ENCODE measurements at places on chromosomes 16 and 17. TPM values are rescaled to one million over a fixed set of nuclear protein-coding genes. Genes with fewer than 3 reads are reported as not detected.

- DNase-seq = no peak
These were observed 95.9 kb downstream of the ABCC1 start for GRCh38 chr16:16045296-16045695.

DNA sequence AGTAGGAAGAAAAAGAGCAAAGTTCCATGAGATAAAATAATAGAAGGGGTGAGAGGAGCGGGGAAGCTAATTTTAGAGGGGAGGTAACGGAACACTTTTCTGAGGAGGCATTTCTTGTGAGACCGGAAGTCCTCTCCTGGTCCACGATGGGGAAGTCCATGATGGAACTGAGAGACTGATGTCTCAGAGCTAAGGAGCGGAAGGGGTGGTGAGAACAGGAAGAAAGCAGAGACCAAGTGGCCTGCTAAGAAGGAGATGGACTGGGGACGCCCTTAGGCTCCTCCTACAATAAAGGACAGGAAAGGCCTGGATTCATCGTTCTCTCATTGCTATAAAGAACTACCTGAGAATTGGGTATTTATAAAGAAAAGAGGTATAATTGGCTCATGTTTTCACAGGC lies 59.4 kb downstream of the ADAMTS18 start:
- no peak for DNase-seq

DNA sequence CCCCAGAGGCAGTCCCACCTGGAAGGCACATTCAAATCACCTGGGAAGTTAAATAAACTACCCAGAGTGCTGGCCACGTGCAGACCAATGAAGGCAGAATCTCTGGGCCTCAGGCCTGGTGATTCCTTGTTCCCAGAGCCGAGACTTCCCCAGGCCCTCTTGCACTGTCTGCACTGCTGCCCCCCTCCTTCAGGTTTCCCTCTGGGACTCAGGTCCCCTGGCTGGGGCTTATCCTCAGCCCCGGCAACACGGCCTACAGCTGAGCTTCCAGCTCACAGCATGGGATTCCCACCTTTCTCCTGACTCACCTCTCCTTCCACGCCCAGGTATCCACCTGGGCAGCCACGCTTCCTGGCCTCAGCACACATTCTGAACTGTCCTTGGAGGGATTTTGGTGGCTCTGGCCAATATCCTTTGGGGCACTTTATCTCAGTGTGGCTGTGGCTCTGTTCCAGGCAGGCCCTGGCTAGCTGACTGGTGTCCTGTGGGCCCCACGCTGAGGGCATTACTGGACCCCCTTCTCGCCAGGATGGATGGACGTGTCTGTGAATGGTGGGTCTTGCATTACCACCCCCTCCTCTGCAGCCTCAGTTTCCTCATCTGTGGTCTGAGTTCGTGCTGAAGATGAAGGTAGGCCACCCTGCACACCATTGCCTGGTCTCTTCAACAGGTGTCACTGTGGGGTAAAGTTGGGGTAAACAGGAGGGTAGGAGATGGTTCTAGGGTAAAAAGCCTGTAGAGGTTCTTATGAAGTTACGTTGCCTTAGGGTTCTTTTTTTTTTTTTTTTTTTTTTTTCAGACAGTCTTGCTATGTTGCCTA lies 165.7 kb downstream of the IRF8 start:
- DNase-seq = no peak

DNA sequence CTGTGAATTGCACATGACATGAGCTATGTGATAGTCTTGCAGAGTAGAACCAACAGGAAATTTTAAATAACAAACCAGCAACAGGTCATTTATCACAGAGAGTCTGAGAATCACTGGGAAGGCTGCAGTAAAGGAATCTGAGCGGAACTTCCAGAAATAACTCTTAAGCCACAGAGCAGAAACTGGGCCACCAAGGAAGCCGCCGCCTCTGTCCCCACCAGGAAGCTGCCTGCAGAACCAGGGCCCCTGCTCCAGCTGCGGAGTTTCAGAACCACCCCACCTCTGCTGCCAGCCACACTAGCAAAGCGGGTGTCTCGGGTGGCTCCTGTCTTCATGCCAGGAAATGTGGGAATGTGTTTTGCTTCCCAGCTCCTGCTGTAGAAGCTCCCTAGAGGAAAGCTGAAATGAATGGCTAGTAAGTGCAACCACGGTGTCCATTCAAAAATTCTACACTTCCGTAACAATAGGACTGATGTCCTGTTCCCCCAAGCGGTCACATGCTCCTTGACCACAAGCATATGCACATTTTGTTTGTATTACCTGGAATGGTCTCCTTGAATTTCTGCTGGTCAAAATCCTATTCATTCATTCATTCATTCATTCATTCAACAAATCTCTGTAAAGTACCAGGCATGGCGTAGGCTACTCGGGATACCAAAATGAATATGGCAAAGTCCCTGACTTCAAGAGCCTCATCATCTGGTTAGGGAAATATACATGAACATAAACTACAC lies 7.7 kb upstream of the ITPRIPL2 start:
- no peak for DNase-seq

DNA sequence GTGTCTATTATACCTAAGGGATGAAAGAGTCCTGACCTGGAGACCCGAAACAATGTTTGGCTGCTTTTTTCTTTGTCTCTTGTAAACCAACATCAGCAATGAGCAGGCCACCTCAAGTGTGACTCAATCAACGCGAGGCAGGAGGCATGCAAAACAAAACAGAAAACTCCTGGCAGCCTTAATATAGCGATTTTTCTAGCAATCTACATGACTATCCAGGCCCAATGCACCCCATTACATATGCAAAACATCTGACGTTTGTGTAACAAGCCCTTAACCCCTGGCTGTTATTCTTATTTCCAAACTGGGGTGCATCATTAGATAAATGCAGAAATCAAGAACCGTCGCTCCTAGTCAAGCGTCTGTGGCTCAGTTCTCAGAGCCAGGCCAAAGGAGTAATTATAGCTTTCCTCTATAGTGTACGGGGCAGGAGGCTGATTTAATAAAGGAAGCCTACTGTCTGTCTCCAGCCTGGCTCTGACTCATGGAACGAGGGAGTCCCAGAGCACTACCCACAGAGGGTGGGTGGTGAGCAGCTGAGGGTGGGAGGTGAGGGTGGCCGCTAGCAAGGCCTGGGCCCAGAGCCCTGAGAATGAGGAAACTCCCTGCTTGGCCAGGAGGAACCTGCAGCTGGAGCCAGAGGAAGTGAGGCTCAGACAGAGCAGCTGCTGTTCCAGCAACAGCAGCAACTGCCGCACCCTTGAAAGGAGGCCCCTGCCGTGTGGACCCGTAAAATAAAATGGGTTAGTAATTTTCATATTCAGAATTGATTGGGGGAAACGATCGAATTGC lies 43.9 kb downstream of the CHD9 start:
- DNase-seq = peak; percentile 68

DNA sequence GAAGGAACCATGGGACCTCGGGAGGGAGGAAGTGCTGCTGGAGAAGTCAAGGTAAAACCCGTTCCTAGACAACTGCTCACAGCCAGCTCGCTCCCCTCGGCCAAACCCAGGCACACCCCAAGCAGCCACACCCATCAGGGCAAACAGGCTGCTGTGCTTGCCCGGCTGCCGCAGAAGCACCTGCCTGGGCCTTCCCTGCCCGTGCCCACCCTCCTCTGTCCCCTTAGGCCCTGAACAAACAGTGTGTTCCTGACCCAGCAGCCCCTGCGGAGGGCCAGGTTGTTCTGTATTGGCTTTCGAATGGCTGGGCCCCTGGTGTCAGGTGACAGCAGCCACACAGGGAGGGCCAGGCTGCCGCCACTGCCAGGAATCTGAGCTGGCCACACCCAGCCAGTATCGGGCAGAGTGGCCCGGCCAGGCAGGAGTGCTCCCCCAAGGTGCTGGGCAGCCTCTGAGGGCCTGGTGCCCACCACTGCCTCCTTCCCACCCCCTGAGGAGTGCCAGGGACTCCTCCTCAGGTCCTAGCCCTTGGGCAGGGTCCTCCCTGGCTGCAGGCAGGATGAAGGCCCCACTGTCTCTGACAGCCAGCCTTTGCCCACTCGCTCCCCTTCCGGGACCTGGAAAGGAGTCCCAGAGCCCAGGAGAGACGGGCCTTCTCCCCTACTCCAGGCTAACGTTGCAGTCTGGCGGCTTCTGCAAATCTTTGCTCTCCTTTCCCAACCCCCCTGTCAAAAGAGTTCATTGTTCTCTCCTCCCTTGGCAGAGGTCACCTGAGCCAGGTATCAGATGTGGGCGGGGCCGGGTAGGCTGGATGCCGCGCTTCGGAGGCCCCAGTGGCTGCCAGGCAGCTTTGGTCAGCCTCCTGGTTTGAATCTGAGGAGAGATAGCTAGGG lies 24.0 kb downstream of the LLGL2 start:
- no peak for DNase-seq

DNA sequence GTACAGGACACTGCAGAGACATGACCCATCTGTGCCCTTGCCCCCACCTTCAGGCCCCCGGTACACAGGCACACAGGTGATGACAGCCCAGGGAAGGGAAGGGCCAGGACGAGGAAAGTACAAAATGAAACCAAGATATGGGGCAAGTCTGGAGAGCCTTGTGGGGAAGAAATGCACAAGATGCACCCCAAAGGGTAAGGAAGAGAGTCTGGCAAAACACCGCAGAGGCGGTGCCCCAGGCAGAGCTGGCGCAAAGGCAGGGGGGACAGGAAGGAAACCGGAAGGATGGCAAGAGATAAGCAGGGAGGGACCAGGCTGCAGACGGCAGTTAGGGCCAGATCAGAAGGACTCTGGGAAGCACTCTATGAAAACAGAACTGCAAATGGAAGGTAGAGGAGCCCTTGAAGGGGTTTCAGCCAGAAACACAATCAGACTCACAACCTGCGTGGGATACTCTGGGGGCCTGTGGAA lies 81.4 kb downstream of the SLC39A11 start:
- no peak for DNase-seq

GRCh38 chr17:49899191-49899485 lies 51.3 kb upstream of the TAC4 start:
- DNase-seq = no peak

DNA sequence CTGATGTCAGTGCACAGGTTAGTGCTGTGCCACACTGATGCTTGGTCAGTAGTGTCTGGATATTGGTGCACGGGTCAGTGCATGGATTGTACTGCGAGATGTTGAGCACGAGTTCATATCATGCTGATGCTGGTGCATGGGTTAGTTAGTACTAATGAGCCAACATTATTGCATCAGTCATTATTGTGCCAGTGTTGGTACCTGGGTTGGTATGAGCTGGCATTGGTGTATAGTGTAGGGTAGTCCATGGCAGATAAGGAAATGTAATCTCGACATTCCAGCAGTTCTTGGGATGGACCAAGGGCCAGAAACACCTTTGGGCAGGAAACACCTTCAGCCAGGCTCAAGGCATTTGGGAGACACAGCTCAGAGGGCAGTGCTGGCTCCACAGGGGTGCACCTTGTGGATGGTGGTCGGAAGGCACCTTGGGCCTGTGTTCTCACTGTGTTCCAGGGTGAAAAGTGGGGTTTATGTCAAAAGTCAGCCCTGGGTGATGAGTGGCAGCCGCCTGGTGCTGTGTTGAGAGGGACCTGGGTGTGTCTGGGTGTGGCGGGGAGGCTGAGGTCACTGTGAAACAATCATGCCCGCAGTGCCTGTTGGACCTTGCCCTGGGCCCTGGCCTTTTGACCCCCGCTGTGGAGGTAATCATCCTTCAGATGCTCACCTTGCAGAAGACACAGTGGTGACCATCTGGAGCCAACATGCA lies 100.7 kb upstream of the ZNF469 start:
- DNase-seq = no peak

DNA sequence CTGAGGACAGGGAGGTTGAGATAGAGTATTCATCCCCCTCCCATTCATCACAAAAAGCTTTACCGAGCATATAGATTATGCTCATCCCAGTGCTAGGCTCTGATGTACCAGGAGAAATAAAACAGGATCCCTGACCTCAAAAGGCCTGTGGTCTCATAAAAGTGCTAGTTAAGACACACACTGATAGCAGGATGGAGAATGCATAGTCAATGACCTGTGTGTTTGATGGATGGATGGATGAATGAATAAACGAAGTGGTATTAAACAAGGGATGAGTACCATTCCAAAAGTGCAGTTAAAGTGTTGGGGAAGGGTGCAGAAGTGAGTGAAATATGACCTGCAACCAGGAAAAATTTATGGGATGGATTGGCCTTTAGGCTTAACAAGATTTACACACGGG lies 133.9 kb upstream of the NUDT7 start:
- DNase-seq = no peak

DNA sequence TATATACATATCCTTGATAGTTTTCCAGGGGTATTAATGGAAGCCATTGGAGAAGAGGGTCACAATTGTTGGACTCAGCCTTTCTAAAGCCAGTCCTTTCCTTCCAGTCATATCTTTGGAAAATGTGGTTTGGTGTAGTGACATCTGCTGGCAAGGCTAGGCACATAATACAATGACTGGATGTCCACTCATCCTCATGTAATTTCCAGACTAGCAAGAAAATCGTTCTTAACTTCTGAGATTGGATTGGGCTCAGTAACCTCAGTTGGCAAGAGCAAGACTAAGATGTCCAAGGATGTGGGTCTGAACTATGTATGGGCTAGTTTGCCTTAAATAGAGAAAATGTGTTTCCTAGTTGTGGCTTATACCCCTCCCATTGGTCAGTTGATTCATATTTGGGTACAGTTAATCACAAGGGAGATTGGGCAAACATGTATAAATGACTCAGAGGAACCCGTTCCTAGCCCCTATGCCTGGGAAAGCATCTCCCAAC lies 8.7 kb upstream of the KAT7 start:
- DNase-seq = no peak

- no peak for DNase-seq
These were observed 2.4 kb upstream of the RHBDF1 start for GRCh38 chr16:74747-75334.

GRCh38 chr16:535446-536405 lies 8.2 kb downstream of the CAPN15 start:
- no peak for DNase-seq

DNA sequence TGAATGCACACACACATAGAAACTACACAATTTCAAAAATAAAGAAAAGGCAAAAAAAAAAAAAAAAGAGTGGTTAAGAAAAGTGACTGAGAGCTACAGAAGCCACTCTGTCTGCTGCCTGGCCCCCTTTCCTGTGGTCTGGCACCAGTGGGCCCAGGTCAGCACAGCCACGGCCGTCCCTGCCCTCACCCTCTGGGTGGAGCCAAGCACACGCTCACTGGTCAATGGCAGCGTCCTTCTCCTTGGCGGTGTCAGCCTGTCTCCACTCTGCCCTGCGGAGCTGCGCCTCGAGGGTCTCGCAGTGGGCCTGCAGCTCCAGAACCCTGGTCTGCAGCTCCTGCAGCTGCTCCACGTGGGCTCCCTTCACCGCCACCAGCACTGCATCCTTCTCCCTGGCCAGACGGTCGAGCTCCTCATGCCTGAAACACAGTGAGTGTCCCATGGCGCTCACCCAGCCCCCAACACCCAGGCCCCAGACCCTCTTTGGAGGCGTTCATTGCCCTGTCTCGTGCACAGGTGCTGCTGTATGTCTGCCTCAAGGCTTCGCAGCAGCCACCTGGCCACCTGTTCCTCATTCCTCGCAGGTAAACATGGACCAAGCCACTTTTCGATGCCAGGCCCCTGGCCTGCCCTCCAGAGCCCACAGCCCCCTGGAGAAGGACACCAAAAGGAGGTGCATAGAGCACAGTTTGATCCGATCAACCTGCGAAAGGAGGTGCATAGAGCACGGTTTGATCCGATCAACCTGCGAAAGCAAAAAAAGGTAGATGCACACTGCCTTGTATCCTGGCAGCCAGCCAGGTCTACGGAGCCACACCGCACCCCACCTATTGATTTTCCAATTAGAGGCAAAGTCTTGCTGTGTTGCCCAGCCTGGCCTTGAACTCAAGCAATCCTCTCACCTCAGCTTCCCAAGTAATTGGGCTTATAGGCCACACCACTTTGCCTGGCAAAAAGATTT lies 24.4 kb downstream of the CCDC57 start:
- no peak for DNase-seq

Gene DUSP14
- total RNA-seq = 14.7 TPM

Gene SCARF1
- total RNA-seq = 23.1 TPM

Gene CRHR1
- not detected for total RNA-seq

Gene SETD6
- total RNA-seq = 42.0 TPM

Gene EMP2
- total RNA-seq = 72.1 TPM

Gene CACNG1
- total RNA-seq = not detected

Gene SLC7A5
- 6.6 TPM for total RNA-seq

Data from tibial nerve (tissue), 4 donors.